Right atrium auricular region (tissue), 2 donors: ENCODE measurements at places on chromosomes 2 and 18. TPM values are rescaled to one million over a fixed set of nuclear protein-coding genes. Genes with fewer than 3 reads are reported as not detected.

FNDC4 gene
- 19.3 TPM for total RNA-seq

CCDC138 gene
- 1.5 TPM for total RNA-seq

LINC00305 gene
- total RNA-seq: not detected

TEKT4 gene
- not detected for total RNA-seq

LIMS2 gene
- 80.2 TPM for total RNA-seq

CD8A gene
- total RNA-seq: 0.52 TPM

AQP4 gene
- total RNA-seq: 14.9 TPM

FIGLA gene
- total RNA-seq: not detected

TMBIM1 gene
- total RNA-seq: 82.8 TPM

MEP1B gene
- not detected for total RNA-seq

AKAIN1 gene
- total RNA-seq: not detected

CENPA gene
- total RNA-seq: 0.41 TPM

TUBA3E gene
- 1.6 TPM for total RNA-seq

CYTIP gene
- 4.8 TPM for total RNA-seq

AMER3 gene
- total RNA-seq: not detected

UGT1A5 gene
- not detected for total RNA-seq

MYO3B gene
- total RNA-seq: not detected

VIL1 gene
- total RNA-seq: not detected

SOS1 gene
- total RNA-seq: 15.3 TPM

TFPI gene
- total RNA-seq: 58.2 TPM

GREB1 gene
- 7.6 TPM for total RNA-seq

SEPTIN10 gene
- 47.0 TPM for total RNA-seq

LBX2 gene
- 0.83 TPM for total RNA-seq

KHK gene
- total RNA-seq: 0.82 TPM

OSR1 gene
- 55.7 TPM for total RNA-seq

DTNA gene
- 114 TPM for total RNA-seq

PLGLB1 gene
- 0.85 TPM for total RNA-seq

RGPD4 gene
- total RNA-seq: 0.26 TPM

STON1 gene
- 15.9 TPM for total RNA-seq

ZBTB7C gene
- 1.8 TPM for total RNA-seq

SERPINB11 gene
- total RNA-seq: not detected

PTH2R gene
- total RNA-seq: not detected

TNFAIP6 gene
- 5.2 TPM for total RNA-seq

NEU2 gene
- not detected for total RNA-seq

MDH1B gene
- 1.1 TPM for total RNA-seq

TMEM169 gene
- total RNA-seq: 0.94 TPM

C2orf68 gene
- 11.1 TPM for total RNA-seq

TRPM8 gene
- not detected for total RNA-seq

ASB18 gene
- total RNA-seq: 7.6 TPM

AGPS gene
- total RNA-seq: 17.8 TPM

GTF2A1L gene
- 0.96 TPM for total RNA-seq

OR6B2 gene
- total RNA-seq: not detected

MATN3 gene
- not detected for total RNA-seq

TTR gene
- not detected for total RNA-seq

GAL3ST2 gene
- 1.1 TPM for total RNA-seq

LCT gene
- total RNA-seq: not detected

RAMP1 gene
- total RNA-seq: 275 TPM
